ENCODE measurements at places on chromosomes 7 and 10.

DNA sequence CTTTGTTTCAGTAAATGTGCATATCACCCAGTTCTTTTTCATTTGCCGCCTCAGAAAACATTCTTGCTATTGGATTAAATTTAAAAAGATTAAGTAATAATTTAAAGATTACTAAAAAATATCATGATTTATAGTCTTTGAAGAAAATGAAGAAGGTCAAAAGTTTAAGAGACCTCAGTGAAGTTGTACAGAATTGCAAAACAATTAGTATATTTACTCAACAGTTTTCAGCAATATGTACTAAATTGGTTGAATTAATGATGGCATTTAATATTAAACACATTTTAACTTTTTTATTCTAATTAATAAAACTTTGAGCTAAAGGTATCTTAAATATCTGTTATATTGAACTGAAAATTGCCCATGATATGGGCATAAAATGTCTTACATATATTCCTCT lies 49.9 kb upstream of the KLF6 start:
- no peaks in the 10 kb centered on the region for H3K27me3 ChIP-seq
- no peak overlapping the region for H3K4me3 ChIP-seq
- H3K36me3 ChIP-seq: no peaks in the 10 kb centered on the region
- H3K27ac ChIP-seq: no peak overlapping the region

- H3K4me1 ChIP-seq: no peaks in the 10 kb centered on the region
- H3K27ac ChIP-seq: no peak overlapping the region
- H3K27me3 ChIP-seq: no peaks in the 10 kb centered on the region
- H3K4me3 ChIP-seq: no peak overlapping the region
- peak; percentile 34 for DNase-seq
These were observed 1.8 kb downstream of the LRRC17 start for GRCh38 chr7:102914585-102914984.

DNA sequence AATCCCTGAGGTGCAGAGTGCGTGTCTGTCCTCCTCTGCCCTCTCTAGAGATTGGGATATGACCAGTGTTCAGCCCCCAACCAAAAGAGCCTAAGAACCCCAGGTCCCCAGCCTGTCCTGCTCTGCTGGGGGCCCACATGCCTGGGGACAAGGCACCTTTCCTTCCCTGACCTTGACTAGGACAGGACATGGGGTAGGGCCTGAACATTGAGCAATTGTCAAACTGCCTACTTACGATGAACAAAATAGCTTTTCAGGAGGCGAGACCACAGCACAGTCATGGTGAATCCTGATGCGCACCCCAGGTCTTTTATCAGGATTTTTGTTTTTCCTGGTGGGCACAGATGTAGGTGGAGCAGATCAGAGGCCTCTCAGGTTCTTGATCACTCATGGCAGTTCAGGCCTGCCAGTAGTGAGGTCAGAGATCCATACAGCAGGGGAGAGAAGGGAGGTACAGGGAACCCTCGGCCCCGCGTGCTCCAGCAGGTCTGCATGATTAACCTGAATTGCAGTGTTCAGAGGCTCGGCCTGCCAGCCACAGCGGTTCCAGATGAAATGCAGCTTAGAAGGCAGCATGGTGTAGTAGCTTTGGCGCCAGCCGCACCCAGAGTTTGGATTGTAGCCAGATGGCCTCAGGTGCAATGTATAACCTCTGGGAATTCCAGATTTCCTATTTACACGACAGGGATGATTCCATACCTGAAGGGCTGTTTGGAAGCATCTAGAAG lies 191.3 kb downstream of the CUX1 start:
- H3K4me1 ChIP-seq: no peaks in the 10 kb centered on the region
- no peak overlapping the region for H3K4me3 ChIP-seq
- DNase-seq: peak; percentile 84
- no peaks in the 10 kb centered on the region for H3K27me3 ChIP-seq
- H3K27ac ChIP-seq: peak overlapping the region; percentile 36

DNA sequence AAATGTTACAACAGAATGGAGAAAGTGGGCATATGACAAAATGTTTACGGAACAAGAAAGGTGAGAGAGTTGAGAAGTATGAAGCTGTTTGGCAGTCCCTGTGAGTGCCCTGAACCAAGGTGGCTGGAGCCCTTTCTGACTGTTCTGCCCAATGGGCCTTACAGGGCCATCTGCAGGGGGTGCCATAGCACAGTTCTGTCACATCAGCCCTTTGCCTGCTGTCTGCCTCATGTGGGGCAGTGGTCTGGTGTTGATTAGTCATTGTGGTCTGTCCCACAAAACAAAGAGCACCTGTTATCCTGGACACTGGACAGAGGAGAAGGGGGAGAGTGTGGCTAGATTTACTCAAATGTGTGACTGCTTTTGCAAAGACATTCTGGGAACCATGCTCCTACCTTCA lies 51.5 kb upstream of the OSBPL3 start:
- no peak for DNase-seq
- H3K4me3 ChIP-seq: no peak overlapping the region
- no peaks in the 10 kb centered on the region for H3K36me3 ChIP-seq
- no peak overlapping the region for H3K27ac ChIP-seq
- H3K27me3 ChIP-seq: no peaks in the 10 kb centered on the region
- H3K4me1 ChIP-seq: no peaks in the 10 kb centered on the region

- H3K36me3 ChIP-seq: no peaks in the 10 kb centered on the region
- no peaks in the 10 kb centered on the region for H3K27me3 ChIP-seq
- H3K27ac ChIP-seq: no peak overlapping the region
- H3K4me3 ChIP-seq: no peak overlapping the region
- no peaks in the 10 kb centered on the region for H3K4me1 ChIP-seq
These were observed 7.2 kb upstream of the PSAP start for GRCh38 chr10:71857934-71858890.

GRCh38 chr10:117788911-117789310 lies 246.4 kb downstream of the EMX2 start:
- no peaks in the 10 kb centered on the region for H3K4me1 ChIP-seq
- no peak overlapping the region for H3K4me3 ChIP-seq
- H3K27ac ChIP-seq: no peak overlapping the region
- DNase-seq: no peak
- H3K36me3 ChIP-seq: no peaks in the 10 kb centered on the region

GRCh38 chr7:25638068-25638467 lies 409.8 kb upstream of the NPVF start:
- H3K36me3 ChIP-seq: no peaks in the 10 kb centered on the region
- H3K27ac ChIP-seq: no peak overlapping the region
- no peaks in the 10 kb centered on the region for H3K4me1 ChIP-seq
- no peak overlapping the region for H3K4me3 ChIP-seq
- H3K27me3 ChIP-seq: no peaks in the 10 kb centered on the region
- DNase-seq: no peak

GRCh38 chr7:141785706-141786552 lies 4.1 kb upstream of the TAS2R5 start:
- DNase-seq: no peak
- H3K4me1 ChIP-seq: no peaks in the 10 kb centered on the region
- no peaks in the 10 kb centered on the region for H3K36me3 ChIP-seq
- no peak overlapping the region for H3K4me3 ChIP-seq
- no peaks in the 10 kb centered on the region for H3K27me3 ChIP-seq

DNA sequence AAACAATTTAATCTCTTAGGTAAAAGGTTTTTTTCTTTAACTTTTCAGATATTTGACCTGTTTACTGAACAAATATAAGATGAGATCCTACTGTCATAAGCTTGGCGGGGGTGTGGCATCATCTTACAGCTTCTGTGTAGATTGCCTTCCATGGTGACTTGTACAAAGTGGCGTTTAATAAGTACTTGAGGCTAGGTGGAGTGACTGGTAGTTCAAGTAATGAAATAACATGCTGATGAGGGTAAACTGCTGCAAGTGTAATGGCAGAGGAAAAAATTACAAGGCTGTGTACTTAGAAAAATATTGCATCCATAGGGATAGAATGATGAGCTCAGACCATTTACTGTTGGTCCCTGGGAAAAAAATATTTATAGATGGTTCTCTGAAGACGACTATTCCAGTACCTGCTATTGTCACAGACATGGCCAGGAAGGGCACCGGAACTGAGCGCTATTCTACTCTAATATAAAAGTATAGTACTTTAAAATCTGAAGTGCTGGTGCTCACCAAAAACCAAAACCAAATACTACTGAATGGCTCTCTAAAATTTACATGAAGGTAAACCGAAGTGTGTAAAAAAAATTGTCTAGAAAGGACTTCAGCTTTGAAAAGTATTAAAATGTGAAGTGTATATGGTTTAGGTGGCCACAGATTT lies 42.4 kb downstream of the DNAH11 start:
- no peaks in the 10 kb centered on the region for H3K27me3 ChIP-seq
- H3K36me3 ChIP-seq: no peaks in the 10 kb centered on the region
- DNase-seq: no peak
- H3K27ac ChIP-seq: no peak overlapping the region
- H3K4me3 ChIP-seq: no peak overlapping the region

GRCh38 chr7:3762146-3762831 lies 461.2 kb downstream of the SDK1 start:
- no peaks in the 10 kb centered on the region for H3K27me3 ChIP-seq
- no peak overlapping the region for H3K27ac ChIP-seq
- H3K4me1 ChIP-seq: no peaks in the 10 kb centered on the region
- H3K4me3 ChIP-seq: no peak overlapping the region
- no peaks in the 10 kb centered on the region for H3K36me3 ChIP-seq

GRCh38 chr10:32271617-32272016 lies 75.3 kb downstream of the EPC1 start:
- no peaks in the 10 kb centered on the region for H3K4me1 ChIP-seq
- no peak overlapping the region for H3K4me3 ChIP-seq
- no peak for DNase-seq
- H3K36me3 ChIP-seq: peaks cover 13% of the 10 kb centered on the region
- H3K27me3 ChIP-seq: no peaks in the 10 kb centered on the region

DNA sequence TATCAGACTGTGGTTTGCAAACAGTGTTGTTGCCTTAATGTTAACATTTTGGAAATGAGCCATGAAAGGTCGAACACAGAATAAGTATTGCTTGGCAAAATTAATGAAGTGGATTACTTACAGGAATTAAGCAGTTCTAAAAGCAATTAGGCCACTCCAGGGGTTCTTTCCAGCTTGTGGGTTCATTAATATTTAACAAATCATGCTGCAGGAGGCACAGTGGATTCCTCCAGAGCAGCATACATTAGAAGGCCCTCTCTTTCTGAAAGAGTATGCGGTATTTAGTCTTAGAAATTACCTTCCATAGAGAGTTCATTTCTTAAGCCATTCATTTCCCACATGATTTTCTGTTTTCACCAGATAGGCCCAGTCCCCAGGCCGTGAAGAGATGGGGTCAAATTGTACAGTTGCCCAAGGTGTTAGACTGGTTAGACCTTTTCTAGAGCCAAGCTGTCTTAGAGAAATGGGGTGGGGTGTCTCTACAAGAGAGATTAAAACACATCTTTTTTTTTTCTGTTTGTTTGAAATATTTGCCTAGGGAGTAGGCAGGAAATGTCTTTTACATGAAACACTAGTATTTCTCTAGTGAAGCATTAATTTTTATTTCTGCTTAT lies 40.0 kb upstream of the AGR3 start:
- H3K27ac ChIP-seq: peak overlapping the region; percentile 13
- H3K27me3 ChIP-seq: no peaks in the 10 kb centered on the region
- no peaks in the 10 kb centered on the region for H3K36me3 ChIP-seq
- H3K4me3 ChIP-seq: no peak overlapping the region

DNA sequence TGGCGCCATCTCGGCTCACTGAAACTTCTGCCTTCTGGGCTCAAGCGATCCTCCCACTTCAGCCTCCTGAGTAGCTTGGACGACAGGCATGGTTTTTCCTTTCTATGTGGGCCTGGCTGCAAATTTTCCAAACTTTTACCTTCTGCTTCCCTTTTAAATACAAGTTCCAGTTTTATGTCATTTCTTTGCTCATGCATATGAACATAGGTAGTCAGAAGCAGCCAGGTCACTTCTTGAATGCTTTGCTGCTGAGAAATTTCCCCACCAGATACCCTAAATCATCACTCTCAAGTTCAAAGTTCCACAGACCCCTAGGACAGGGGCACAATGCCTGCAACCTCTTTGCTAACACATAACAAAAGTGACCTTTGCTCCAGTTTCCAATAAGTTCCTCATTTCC lies 21.6 kb upstream of the RPEL1 start:
- no peak overlapping the region for H3K4me3 ChIP-seq
- H3K36me3 ChIP-seq: no peaks in the 10 kb centered on the region
- H3K27me3 ChIP-seq: no peaks in the 10 kb centered on the region
- no peak for DNase-seq

- H3K4me1 ChIP-seq: peaks cover 13% of the 10 kb centered on the region
- no peaks in the 10 kb centered on the region for H3K27me3 ChIP-seq
- DNase-seq: no peak
These were observed 689 bp upstream of the GTPBP4 start for GRCh38 chr10:987620-987869.

DNA sequence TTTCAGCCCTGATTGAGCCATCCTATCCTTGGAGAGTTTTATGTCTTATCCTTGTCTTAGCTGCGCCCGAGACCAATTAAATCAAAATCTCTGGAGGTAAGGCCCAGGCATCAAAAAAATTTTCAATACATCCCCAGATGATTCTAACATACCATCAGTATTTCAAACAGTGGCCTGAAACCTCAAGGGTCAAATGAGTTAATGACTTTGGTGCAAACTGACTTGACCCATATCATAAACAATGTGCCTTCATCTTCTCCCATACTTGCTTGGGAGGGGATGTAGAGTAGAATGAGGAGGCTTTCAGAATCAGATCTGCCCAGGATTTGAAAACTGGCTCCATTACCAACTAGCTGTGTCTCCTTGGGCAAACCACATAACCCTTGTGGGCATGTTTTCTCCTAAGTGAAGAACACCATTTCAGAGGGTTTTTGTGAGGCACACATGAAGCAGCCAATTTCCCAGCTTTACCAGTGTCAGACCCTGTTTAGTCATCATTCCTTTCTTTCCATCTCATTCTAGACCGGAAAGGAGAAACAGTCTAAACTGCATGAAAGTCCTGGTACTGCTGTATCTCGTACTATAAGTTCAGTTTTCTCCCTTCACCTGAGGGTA lies 35.7 kb upstream of the ATXN7L1 start:
- H3K4me3 ChIP-seq: no peak overlapping the region
- no peaks in the 10 kb centered on the region for H3K36me3 ChIP-seq
- no peak for DNase-seq
- H3K4me1 ChIP-seq: no peaks in the 10 kb centered on the region
- H3K27ac ChIP-seq: no peak overlapping the region

DNA sequence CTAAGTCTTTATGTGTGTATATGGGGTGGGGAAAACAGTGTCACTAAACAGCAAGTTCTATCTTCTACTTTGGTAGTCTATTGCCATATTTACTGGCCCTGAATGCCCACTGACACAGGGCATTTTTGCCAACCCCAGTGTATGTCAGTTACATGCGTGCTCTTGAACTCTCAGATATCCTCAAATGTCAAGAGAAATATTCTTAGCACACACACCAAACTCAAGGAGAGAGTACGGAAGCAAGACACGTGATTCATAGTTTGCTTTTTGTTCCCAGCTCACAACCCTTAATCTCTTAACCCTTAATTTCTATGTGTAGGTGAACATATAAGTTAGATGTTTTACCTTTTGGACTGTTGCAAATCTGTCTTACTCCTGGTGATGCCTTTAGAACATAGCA lies 39.3 kb downstream of the EPC1 start:
- DNase-seq: no peak
- no peaks in the 10 kb centered on the region for H3K27me3 ChIP-seq
- H3K27ac ChIP-seq: no peak overlapping the region
- H3K4me3 ChIP-seq: no peak overlapping the region
- H3K36me3 ChIP-seq: no peaks in the 10 kb centered on the region

Data from colonic mucosa (tissue), 4 donors.